KBM-7 (cell line): ENCODE measurements at places on chromosomes 2 and 18.

- no peak for DNase-seq
Observed at GRCh38 chr2:19772981-19773380, 128.8 kb downstream of the TTC32 start.

DNA sequence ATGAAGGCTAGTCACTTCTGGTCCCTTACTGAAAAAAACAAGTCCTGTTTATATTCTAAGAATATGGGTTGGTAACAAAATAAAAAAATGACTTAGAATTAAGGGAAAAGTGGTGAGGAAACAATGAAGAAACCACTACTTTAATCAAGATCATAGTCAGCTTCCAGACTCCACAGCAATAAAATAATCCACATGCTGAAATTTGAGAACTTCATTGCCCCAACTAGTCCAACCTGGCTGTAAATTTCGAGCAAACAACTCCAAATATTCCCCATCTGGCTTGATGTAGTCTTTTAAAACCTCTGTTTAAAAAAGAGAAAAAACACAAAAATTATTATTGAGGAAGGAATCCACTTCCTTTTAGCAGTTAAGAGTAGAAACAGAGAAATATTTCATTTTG is 32.5 kb downstream of the METTL4 start:
- no peak for DNase-seq

GRCh38 chr2:230751062-230751461 is 38.4 kb downstream of the CAB39 start:
- no peak for DNase-seq

DNA sequence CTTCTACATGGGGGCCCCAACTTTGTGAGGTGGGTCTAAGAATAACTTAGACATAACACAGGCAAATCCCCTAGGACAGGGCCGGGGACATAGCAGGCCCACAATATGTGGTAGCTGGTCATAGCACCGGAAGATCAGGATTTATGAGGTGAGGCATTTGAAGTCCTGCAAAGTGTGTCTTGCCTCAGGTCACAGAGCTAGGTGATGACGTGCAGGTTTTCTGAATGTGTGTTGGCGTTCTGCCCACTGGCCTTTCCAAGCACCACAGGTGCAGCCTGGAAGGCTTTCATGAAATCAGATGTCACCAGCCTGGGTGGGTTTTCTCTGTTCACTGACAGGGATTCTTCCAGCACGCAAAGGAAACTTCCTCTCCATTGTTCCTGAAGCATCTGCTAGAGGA is 119.1 kb downstream of the LRATD1 start:
- DNase-seq: no peak

- DNase-seq: no peak
Observed at GRCh38 chr2:183495589-183496267, 371.5 kb downstream of the NUP35 start.
